ENCODE measurements at places on chromosomes 5 and 9.

DNA sequence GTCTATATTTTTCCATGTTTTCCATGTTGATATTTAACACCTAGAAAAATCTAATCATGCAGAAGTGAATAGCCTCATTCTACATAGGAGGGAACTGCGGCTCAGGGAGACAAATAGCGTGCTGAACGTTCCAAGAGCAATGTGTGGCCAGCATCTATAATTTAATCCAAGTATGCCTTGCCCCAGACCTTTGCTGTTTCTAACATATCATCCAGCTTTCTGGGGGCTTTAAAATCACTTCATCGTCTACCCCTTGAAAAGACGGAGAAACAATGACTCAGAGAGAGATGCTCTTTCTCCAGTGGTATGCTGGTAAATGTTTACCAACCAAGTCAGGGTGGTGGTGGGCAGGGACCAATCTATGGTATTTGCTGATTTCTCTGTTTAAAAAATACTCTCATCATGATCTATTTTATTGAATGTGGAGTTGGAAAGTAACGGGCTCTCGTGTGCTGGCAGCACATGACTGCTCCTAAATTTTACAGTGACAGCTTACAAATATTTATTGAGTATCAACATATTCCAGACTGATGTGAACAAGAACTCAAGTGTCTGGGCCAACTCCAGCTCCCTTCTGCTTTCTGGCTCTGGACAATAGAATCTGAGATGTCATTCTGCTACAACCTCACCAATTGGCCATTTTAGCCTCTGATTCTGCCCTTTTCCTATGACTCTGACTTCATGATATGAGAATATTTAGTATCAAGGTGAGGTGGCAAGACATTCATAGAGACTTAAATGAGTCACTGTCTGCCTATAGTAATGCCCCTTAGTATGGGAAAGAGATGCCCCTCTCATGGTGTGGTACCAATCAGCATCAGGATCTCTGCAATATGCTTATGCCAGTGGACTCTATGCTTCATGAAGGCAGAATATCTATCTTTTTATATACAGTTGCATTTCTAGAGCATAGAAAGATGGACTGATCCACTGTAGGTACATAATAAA, 407.4 kb upstream of the TNC start:
- no peak for DNase-seq

- DNase-seq = no peak
Observed at GRCh38 chr5:171397190-171397589, 9.5 kb downstream of the NPM1 start.

DNA sequence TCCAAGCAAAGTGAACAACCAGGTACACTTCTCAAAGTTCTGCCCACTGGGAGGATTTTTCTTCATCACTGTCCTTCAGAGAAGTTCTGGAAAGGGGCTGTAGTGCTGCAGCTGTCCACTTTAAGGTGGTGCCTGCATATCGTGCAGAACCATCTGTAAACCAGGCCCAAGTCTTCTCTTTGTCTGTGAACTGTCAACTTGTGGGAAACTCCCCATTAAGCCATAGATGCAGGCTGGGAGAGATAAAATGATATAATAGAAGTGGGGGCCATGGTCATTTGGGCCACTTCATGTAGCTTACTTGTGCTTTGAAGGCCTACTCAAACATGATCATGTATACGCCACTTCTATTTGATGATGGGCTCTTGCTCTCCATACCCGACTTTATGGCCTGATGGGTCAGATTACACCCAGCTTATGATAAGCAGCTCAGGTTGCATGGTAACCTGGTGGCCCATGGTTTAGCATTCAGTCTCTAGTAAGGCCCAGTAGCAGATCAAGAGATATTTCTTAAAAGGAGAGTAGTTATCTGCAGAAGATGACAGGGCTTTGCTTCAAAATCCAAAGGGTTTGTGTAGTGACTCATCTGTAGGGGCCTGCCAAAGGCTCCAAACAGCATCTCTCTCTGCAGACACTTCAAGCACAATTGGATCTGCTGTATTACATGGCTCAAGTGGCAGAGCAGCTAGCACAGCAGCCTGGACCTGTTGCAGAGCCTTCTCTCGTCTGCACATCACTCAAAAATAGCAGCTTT, 15.7 kb upstream of the BTF3 start:
- DNase-seq = no peak

DNA sequence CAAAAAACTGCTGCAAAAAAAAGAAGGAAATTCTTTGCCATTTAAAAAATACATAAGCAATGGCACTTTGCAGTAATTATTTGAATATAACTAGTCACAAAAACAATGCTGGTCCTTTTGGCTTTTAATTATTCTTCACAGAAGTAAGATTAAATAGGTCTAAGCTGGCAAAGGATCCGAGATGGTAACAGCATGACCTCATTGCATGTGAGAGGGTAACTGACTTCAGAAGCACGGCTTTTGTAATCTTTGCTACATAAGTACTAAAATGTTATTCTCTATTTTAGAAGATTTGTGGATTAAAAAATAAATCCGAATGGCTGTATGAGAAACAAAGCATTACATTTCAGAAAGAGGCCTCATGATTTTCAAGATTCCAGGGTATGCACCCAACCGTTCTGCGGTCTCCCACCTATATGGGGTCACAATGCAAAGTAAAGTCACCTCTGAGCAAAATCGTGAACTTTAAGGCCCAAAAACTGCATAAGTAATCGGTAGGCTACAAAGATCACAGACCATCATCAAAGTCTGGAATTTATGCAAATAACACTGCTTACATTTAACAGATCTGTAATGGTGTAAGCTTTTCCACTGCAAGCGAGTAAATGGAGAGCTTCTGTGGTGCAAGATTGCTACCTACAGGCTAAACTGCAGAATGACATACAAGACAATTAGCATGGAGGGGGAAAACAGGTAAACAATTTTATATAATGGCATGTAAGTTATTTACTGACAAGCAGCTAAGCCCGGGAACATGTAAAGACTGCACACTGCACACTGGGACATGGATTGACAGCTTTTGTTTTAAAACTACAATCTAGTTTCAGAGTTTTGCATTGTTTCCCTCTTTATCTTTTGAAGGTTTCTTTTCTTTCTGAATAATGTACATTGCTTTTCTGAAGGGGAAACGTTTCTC, 231.6 kb downstream of the SLF1 start:
- peak; percentile 63 for DNase-seq

DNA sequence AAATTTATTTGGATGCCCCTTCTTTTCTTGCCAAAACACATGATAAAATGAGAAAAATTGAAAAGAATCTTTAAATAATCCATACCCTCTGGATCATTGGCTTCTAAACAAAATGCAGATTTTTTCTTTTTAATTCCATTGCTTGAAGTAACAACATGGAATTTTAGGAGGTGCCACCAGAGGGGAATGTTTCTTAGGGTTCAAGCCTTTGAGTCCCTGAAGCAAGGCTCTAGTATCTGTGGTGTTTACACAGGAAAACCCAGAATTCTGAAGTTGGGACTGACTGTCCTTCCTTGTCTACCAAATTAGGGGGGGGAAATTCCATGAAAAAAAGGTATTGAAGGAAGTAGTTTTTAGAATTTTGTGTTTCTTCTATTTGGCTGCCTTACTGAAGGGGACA, 69.4 kb downstream of the LMNB1 start:
- no peak for DNase-seq

GRCh38 chr9:130898552-130898852, 1.9 kb upstream of the QRFP start:
- DNase-seq = no peak

DNA sequence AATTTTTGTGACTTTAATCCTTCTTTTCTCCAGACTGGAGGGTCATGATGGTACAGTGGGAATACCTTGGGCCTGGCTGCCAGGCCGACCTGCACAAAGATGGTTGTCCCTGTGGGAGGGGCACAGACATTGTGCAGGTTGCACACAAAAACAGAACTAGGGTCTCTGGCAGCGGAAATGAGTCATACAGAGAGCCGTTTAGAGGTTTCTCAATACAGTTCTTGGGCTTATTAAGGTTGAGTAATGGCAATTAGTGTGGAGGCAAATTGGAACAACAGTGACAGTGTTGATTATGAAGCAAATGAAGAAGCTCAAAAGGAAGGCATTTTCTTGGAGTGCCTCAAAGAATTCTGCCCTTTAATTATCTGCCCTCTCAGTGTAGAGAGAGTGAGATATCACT, 173.6 kb downstream of the TENT4A start:
- DNase-seq = no peak

DNA sequence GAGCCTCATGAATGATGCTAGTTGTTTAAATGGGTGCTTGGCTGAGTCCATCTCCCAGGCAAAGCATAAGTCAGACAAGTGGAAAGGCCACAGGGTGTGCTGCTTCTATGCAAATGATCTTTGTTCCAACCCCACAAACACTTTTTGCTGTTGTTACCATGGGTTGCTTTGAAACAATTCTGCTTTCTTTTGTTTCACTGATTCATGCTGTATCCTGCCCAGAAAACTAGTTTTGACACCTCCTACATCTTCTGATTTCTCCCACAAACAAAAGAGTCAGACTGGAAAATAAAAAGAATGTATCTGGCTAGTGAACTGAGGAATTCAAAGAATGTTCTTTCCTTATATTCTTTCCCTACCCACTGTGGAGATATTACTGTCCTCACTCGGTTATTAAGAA, 298.6 kb downstream of the DIRAS2 start:
- DNase-seq = no peak

DNA sequence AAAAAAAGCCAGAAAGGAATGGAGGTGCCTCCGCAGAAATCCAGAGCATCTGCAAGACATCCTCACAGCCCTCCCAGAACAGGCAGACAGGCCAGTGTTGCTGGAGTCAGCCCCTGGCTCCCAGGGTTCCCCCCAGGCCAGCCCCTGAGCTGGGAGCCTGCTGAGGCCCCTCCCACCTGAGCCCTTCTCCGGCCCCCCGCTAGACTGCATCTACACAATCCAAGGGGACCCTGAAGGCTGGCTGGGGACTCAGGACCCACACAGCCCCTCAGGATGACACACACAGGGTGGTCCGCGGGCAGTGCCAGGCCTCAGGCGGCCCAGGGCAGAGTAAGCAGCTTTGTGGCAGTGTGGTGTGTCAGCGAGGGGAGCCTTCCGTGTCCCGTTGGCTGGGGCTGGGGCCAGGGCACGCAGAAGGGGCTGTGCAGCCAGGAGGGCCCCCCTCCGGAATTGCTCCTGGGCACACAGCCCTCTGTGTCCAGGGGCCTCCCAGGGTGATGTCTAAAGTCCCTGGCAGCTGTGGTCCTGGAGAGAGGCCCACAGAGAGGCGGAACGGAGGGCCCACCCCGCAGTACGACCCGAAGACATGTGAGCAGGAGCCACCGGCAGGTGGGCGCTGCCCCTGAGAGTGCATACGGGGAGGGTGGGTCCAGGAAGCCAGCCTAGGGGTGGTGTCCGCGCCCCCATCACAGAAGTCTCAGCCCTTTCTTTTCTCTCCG, 2.9 kb downstream of the TMEM250 start:
- no peak for DNase-seq

Measured in putamen (tissue), 1 donor.